ENCODE measurements at places on chromosomes 13 and 19. TPM values are rescaled to one million over a fixed set of nuclear protein-coding genes. Genes with fewer than 3 reads are reported as not detected.

- peak; percentile 67 for DNase-seq
Measured at GRCh38 chr19:29680447-29680846, 15.2 kb downstream of the PLEKHF1 start.

DNA sequence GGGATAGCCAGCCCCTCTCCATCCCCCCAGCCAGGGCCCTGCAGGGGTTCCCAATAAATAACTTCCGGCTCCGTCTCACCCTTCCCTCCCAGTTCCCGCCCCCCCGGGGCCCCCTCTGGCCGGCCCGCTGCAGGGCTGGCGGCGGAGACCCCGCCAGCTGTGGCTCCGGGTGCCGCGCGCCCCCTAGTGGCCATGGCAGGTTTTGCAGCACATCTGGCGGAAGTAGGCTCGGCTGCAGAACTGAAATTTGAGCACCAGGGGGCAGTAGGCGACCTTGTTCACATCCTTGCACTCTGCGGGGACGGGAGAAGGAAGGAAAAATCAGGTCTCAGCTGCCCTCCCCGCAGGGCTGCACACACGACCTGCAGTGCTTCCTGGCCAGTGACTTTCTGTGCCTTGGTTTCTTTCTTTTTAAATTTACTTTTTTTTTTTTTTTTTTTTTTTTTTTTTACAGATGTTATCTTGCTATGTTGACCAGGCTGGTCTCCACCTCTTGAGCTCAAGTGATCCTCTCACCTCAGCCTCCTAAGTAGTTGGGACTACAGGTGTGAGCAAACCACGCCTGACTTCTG is 3.6 kb upstream of the MYO1F start:
- peak; percentile 86 for DNase-seq

DNA sequence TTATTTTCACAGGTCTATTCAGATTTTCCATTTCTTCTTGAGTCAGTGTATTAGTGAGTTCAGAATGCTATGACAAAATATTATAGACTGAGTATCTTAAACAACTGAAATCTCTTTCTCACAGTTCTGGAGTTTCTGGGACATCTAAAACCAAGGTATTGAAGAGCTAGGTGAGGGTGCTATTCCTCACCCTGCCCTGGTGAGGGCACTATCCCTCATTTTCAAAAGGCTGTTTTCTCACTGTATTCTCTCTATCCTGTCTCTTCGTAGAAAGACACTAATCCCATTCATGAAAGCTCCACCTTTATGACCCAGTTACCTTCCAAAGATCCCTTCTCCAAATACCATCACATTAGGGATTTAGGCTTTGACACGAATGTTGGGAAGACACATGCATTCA is 1617.1 kb downstream of the PCDH9 start:
- DNase-seq: no peak

- no peak for DNase-seq
Measured at GRCh38 chr13:75416327-75417011, 65.5 kb downstream of the TBC1D4 start.

DNA sequence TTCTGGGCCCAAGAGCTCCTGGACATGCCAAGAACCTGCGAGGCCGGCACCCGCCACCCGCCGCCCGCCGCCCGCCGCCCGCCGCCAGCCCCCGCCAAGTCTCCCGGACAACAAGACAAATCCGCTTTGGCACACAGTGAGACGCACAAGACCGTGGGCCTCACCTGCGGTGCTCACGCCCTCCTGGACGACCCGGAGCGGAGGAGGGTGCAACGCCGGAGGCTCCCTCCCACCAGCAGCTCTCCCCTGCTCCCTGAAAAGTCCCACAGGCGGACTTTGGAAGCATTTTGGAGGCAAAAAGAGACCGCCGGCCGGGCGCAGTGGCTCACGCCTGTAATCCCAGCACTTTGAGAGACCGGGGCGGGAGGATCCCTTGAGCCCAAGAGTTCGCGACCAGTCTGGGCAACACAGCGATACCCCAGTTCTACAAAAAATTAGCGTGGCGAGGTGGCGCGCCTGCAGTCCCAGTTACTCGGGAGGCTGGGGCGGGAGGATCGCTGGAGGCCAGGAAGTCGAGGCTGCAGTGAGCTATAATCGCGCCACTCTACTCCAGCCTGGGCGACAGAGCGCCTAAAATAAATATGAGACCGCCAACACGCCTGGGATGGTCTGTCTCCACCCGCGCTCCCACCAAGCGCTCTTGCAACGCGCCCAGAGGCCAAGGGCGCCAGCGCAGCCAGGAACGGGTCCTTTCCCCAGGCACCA is 783 bp downstream of the RHPN2 start:
- DNase-seq: no peak

GRCh38 chr19:55216461-55217198 is 7.3 kb upstream of the PTPRH start:
- DNase-seq: peak; percentile 41

- no peak for DNase-seq
Measured at GRCh38 chr13:29165216-29165615, 345.1 kb downstream of the MTUS2 start.

- DNase-seq: no peak
Measured at GRCh38 chr13:19345916-19346422, 164.3 kb upstream of the TUBA3C start.

Gene PRKCG
- not detected for total RNA-seq

DNA sequence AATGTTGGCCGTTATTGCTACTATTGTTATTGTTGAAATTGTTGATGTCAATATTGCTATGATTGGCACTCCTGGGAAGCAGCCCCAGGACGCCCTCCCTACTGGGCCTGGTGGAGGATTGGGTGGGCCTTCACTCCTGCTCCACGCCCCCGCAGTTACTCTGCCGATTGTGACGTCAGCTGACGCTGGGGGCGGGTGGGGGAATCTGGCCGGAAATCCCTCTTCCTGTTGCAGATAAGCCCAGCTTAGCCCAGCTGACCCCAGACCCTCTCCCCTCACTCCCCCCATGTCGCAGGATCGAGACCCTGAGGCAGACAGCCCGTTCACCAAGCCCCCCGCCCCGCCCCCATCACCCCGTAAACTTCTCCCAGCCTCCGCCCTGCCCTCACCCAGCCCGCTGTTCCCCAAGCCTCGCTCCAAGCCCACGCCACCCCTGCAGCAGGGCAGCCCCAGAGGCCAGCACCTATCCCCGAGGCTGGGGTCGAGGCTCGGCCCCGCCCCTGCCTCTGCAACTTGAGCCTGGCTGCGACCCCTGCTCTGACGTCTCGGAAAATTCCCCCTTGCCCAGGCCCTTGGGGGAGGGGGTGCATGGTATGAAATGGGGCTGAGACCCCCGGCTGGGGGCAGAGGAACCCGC is at the start of gene ETV2:
ETV2 (plus strand) TSS at position 231 of the 637 bp plus-strand sequence. CDS start 716 bp downstream, outside the sequence.
- DNase-seq: no peak

Gene LILRA1
- not detected for total RNA-seq

DNA sequence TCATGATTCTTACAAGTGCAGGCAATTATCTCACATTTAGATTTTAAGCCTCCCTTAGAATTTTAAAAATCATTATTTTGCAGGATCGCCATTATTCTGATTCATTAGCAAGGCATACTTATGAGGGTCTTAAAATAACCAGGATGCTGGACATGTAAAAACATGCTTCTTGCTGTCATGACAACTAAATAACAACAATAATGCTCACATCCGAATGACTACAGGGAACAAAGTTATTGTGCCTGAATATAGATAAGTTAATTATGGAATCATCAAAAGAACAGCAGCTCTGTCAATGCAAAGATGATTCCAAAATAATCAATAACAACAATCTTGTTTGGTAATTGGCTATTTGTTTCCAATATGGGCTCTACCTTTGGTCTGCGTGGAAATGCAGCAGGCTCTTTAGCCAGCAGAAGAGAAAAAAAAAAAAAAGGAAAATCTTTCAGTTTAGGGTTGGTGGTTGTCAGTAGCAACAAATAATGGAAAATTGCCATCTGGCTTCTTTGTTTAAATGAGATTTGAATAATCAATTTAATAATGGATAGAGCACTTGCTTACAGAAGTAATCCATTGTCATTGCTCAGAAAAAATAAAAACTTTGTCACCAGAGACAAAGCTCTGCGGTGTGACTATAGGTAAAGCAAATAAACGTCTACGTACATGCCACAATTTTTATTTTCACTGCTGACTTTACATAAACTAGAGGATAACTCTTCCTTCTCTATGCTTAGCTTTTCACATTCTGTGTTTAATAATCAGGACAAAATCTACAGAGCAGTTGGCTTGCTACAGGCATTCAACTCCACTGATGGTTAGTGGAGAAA is 468.9 kb upstream of the TSHZ3 start:
- DNase-seq: no peak

Gene POU2F2
- 91.3 TPM for total RNA-seq

Gene ZNF541
- total RNA-seq: 1.1 TPM

Gene PSG6
- not detected for total RNA-seq

- no peak for DNase-seq
Measured at GRCh38 chr13:106337096-106337850, 198.2 kb downstream of the EFNB2 start.
